ENCODE measurements at places on chromosomes 5 and 9. TPM values are rescaled to one million over a fixed set of nuclear protein-coding genes. Genes with fewer than 3 reads are reported as not detected.
A peak's percentile ranks its signal among the peaks of the same experiment; 100 is the strongest.

EIF4EBP3 gene
- total RNA-seq = 2.6 TPM

THBS4 gene
- total RNA-seq = 315 TPM

DNA sequence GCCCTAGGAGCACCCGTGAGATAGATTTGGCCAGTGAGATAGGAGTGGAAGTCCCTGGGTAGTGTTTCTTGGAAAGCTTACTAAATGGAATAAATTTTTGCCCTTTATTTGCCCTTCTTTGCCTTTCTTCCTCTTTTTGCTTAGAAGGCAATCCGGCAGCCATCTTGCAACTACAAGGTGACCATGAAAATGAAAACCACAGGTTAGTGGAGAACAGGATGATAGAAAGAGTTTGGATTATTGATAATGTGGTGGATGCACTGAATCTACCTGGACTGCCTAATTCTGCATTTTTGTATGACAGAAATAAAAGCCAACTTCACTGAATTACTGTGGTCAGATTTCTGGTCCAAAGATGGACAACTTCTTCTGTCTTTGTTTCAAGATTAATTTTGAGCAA, 33.2 kb downstream of the TARS1 start:
- DNase-seq = no peak

CAMLG gene
- total RNA-seq = 40.7 TPM

DNA sequence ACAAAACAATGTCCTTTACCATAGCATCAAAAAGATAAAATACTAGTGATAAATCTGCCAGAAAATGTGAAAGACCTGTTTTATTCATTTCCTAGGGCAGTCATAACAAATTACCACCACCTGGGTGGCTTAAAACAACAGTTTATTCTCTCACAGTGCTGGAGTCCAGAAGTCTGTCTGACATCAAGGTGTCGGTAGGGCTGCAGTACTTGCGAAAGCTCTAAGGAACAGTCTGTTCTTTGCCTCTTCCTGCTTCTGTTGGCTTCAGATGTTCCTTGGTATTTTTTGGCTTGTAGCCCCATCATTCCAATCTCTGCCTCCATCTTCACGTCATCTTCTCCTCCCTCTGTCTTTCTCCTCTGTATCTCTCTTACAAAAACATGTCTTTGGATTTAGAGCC, 51.0 kb downstream of the PTPDC1 start:
- DNase-seq = no peak

SLC27A6 gene
- 1.0 TPM for total RNA-seq

DNA sequence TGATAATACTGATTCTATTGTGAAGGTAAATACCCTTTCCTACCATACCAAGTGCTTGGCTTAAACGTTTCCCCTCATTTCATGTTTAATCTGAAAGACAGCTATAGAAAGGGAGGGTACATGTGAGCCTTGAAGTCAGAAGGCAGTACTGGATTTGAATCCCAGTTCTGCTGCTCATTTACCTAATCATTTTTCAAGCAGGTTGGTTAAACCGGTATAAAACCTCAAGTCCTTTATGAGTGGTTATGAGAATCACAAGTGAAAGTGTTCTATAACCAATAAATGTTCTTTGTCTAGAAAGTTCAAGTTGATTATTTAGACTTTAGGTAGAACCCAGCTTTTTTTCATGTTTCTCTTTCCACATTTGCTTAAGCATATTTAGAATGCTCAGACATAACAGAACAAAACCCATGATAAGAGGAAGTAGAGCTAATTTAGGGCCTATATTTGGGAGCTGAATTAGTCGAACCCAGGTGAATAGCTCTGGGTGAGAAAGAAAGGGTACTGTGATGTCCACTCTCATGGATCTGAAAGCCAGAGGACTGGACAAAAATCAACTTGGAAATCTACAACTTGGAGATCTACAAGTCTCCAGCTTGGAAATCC, 29.7 kb upstream of the F2RL2 start:
- DNase-seq = no peak

DNA sequence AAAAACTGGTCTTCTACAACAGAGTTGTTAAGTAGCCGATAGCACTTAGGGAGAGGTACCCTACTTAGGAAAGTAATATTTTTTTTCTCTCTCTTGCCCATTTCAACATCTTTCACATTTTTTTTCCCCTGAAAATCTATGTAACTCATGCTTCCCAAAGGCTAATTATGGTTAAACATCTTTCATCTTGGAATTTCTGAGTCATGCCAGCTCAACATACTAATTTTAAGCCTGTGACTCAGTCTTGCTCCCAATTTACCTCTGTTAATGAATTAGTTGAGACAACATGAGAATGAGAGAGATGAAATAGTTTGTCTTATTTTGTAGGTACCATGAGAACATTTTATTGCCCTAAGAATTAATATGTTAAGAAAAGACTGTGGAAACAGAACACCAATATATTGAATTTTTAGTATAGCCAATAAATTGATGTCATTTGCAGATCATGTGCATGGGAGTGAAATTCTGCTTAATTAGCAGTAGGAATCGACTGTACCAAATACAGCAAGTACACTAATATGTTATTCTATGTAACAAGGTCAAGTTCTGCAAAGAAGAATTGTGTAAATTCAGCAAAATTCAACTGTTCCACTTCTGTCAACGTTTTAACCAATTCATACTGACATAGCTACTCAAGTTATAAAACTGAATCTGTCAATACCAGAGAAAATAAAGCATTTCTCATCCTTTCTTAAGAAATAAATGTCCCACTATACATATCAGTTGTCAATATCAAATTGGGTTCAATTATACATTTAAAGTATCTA, 550.0 kb downstream of the PTPRD start:
- no peak for DNase-seq

DNA sequence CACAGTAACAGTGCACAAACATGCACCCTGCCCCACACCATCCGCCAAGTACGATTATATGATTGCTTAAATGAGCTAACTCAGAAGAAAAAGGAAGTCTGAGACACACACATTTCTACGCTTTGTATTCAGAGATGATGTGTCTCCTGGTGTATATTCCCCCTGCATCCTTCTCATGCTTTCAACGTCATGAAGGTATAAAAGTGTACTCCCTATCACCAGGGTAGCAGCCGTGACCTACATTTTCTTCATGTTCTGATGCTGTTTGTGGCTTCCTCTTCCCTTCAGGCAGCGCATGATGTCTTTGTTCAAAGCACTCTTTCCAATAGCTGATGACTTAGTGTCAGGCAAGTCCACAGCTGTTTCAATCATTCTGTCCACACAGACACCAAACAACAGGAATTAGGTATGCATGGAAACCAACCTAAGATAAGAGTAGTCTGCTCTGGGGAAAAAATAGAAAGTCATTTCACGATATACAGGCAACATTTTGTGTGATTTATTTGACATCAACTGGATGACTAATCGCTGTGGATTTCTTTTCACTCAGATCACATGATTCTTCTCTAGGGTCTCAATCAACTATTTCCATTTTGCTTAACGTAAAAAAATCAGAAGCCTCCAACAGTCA, 269.4 kb upstream of the PTGER4 start:
- DNase-seq = peak; percentile 69

SHOC1 gene
- not detected for total RNA-seq

GIN1 gene
- total RNA-seq = 12.5 TPM

GRCh38 chr5:88660947-88661805, 221.8 kb downstream of the MEF2C start:
- DNase-seq = peak; percentile 85

AK8 gene
- total RNA-seq = 0.58 TPM

- DNase-seq = no peak
Observed at GRCh38 chr5:26568316-26568715, 470.1 kb downstream of the CDH9 start.

- DNase-seq = peak; percentile 47
Observed at GRCh38 chr5:177194268-177194667, 60.7 kb downstream of the NSD1 start.

- no peak for DNase-seq
Observed at GRCh38 chr9:18253950-18254349, 220.0 kb upstream of the ADAMTSL1 start.

- DNase-seq = peak; percentile 41
Observed at GRCh38 chr5:119435436-119436132, 16.7 kb upstream of the HSD17B4 start.

GRCh38 chr5:110973510-110973909, 98.0 kb upstream of the TSLP start:
- DNase-seq = no peak

DNA sequence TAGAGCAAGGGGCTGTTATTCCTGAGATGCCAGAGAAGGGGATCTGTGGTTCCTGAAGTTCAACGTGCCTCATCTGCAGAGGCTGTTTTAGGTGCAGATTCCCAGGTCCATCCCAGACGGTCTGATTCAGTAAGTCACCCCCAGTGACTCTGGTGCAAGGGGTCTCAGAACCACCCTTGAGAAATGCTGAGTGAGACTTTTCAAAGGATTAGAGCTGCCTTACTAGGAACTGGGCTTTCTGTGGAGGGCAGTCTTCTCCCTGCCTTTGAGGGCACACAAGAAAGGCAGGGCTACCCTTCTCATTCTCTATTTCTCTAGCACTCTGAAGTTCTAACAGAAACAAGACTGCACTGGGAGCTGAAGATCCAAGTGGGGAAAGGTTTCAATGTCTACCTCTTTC, 66.5 kb downstream of the FAM114A2 start:
- no peak for DNase-seq
